ENCODE measurements at places on chromosomes 1 and 21.

DNA sequence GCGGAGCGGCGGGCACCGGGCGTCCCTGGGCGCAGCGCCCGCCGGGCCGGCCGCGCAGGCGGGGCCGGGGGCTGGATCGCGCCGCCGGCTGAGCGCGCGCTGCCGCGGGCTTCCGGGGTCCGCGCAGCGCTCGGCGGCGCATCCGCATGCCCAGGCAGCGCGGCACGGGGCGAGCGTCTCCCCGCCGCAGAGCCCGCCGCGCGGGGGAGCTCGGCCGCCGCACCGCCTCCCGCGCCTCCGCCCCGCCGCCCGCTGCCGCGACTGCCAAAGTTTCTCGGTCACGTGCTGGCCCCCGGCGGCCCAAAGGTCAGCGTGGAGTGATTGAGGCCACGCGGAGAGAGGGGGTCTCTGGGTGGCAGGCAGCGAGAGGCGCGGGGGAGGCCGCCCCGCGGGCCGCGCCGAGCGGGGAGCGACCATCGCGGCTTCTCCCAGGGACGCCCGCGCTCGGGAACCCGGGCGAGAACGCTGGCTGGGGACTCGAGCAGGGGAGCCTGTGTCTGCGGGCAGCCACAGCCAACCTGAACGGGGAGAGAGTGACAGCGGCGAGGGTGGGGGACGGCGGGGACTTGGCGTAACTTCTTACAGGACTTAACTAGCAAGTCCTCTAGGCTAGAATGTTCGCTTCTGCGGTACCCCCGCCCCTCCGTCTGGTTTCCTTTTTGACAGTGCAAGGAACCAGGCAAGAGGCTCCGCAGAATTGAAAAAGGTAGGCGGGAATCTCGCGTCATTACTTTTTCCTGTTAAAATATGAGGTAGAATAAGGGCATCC is at the start of gene ILDR2:
TSS of gene ILDR2 (minus strand) at position 180 of the 769 bp plus-strand sequence. CDS start 272 bp downstream, outside the sequence.
- DNase-seq: peak; percentile 44

- no peak for DNase-seq
Measured at GRCh38 chr1:154581766-154582165, 14.2 kb downstream of the CHRNB2 start.

- DNase-seq: no peak
Measured at GRCh38 chr1:54583307-54583686, 35.3 kb downstream of the ACOT11 start.

DNA sequence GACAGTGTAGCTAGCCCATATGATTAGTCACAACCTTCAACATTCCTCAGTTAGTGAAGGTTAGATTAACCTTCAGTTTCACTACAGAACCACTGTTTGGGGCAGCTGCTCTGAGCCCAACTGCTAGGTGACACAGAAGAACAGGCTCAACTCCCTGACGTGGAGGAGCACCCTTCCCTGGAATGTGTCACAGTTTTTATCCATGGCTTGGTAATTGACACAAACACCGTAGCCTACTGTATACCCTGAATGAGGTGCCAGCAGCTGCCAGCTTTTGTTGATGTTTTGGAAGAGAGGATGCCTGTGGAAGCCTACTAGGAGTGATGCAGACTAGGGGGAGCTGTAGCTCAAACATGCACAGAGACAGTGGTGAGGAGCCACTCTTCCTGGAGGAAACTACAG is 56.6 kb upstream of the CR2 start:
- DNase-seq: no peak

- no peak for DNase-seq
Measured at GRCh38 chr1:94254073-94254810, 16.9 kb upstream of the ARHGAP29 start.

GRCh38 chr21:41972511-41973205 is 18.8 kb upstream of the C2CD2 start:
- DNase-seq: no peak

GRCh38 chr1:227937031-227937837 is 10.5 kb downstream of the WNT9A start:
- DNase-seq: peak; percentile 1

- no peak for DNase-seq
Measured at GRCh38 chr1:174224641-174225040, 65.3 kb downstream of the RABGAP1L start.

DNA sequence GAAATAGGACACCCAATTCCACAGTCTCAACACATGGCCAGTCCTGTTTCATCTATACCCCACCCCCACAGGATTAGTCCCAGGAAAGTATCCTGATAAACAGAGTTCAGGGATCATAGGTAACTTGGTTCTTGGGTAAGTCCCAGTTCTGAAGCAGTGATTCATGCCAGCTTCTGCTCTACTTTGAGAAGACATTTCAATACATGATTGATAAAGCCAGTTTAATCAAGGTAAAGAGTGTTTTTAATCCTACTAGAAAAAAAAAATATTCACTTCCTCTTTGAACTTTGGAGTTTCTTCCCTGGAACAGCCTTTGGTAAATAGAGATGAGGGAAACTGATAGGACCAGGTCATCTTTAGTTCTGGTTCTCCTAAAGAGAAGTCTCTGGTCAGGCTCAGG is 142.4 kb downstream of the TLR5 start:
- DNase-seq: no peak

- no peak for DNase-seq
Measured at GRCh38 chr1:231665726-231666125, 39.1 kb downstream of the DISC1 start.

DNA sequence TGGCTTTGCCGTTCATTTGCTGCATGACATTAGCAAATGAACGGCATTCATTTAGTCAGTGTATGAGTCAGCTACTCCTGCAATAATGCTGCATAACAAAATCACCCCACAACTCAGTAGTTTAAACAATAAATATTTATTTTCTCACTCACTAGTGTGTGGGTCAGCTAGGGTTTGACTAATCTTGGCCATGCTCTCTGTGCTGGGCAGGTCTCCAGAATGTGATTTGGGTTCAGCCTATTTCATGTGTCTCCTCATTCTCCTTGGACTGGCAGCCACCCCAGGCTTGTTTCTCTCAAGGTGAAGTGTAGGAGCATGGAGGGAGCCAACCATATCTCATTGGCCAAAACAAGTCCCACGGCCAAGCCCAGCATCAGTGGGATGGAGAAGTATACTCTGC is 104.3 kb downstream of the LACTBL1 start:
- DNase-seq: no peak

DNA sequence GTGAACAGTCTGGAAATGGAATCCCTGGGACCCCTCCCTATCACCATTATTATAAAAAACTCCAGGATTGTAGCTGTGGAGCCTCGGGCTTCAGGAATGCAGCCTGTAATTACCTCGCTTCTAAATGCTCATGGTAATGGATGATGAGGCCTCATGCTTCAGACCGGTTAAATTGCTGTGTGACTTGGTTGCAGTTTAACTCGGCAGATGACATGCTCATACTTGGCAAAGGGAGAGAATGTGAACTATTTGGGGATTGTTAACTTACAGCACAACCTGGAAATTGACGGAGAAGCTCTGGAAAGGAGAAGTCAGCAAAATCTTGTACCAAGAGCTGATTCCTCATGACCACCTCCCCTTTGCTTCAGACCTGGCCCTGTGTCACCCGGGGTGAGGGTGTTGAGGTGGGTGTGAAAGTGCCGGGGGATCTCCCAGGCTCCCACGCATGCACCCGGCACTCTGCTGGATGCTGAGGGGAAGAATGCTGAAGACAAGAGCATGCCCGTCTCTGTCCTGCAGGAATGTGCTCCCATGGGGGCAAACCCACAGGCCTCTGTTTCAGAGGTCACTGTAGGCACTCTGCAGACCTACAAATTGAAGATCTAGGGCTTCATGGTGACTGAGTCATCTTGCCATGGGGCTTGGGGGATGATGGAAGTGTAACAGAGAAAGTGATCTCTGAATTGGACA is 364.8 kb downstream of the RPS6KC1 start:
- DNase-seq: no peak

- DNase-seq: no peak
Measured at GRCh38 chr1:91764471-91765115, 121.4 kb downstream of the TGFBR3 start.

DNA sequence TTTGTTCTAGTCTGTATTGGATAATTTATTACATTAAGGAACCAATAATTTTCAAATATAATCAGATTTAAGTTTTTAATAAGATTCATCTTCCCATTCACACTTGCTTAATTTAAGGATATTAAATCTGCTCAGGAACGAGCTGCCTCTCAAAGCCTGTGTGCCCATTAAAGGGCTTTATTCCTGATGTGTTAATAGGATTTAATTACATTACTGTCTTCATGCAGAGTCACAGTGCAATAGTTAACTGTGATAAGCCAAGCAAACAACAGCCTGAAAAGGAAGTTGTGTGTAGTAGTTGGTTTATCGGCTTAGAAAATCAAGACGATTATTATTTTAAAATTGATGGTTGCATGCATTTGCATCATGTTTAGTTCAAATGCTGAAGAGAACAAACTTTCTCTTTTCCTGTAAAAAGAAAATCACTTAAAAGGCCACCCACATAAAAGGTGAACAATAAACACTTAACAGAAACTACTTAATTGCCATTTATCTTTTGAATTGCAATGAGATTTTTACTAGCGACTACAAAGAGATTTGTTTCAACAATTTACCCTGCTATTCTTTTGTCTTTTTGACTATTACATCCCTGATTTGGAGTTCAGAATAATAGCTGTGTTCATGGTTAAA is 174.6 kb downstream of the RWDD3 start:
- no peak for DNase-seq

GRCh38 chr21:46038341-46038829 is 56.8 kb downstream of the COL6A1 start:
- no peak for DNase-seq

Data from body of pancreas (tissue), 4 donors.